Esophagus muscularis mucosa (tissue), 4 donors: ENCODE measurements at places on chromosomes 1 and 21. TPM values are rescaled to one million over a fixed set of nuclear protein-coding genes. Genes with fewer than 3 reads are reported as not detected.

GRCh38 chr1:115214098-115214497, 124.0 kb downstream of the NGF start:
- H3K4me3 ChIP-seq, result no peak overlapping the region
- no peak overlapping the region for H3K27ac ChIP-seq
- DNase-seq, result peak; percentile 68
- H3K36me3 ChIP-seq, result no peaks in the 10 kb centered on the region

CFAP107 gene
- not detected for total RNA-seq

PYGO2 gene
- 20.3 TPM for total RNA-seq

DNA sequence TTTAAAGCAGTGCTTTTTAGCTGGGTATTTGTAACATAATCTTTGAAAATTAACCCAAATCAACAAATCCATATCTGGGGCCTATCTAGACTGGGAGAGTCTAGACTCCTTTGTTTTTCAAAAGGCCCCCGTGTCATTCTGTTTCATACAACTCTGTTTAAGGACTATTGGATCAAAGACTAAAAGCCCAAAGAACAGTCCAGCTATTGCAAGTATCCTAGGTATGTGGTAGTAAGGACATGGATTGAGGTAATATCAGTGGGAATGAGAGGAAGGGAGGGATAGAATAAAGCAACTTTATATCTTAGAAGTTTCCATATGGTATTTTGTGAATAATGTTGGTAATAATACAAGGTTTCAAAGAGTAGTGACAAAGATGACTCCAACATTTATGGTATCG, 18.2 kb downstream of the KIF1B start:
- H3K4me3 ChIP-seq, result no peak overlapping the region
- peaks cover 41% of the 10 kb centered on the region for H3K4me1 ChIP-seq
- no peak overlapping the region for H3K27ac ChIP-seq
- no peaks in the 10 kb centered on the region for H3K27me3 ChIP-seq
- DNase-seq, result no peak

TLR5 gene
- 8.3 TPM for total RNA-seq

SLFNL1 gene
- total RNA-seq, result 0.52 TPM

DNA sequence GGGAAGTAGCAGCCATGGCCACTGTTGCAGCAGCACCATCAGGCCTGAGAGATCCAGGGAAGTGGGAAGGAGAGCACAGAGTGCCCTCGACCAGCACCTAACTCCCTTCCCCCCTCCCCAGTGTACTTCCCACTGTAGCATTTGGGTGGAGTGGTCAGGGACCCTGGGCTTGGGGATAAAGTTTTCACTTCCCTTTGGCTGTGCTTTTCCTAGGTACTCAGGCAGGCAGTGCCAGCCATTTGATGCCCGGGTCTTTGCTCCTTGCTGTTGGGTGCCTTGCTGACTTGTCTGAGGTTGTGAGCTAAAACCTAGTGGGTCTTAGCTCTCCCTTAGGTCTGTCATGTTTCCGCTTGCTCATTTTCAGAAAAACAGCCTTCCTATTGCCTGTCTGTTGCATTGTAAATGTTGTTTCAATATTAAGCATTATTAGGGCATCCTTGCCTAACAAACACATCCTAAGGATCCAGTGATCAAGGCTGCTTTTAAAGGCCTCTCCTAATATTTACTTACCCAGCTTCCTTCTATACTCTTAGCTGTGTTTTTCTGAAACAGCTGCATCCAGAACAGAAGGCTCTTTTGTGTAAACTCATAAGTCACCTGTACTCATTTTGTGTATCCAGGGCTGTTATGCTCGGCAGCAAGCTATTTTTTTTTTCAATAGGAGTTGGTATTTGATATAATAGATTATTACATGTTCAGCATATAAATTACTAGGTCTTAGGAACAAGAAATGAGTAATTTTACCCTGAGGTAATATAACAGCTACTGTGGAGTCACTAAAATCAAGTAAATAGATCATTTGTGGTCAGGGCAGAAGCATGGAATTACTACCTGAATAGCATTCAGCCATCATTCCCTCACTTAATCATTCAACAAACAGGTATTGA, 418.6 kb upstream of the PROX1 start:
- no peak overlapping the region for H3K4me3 ChIP-seq
- H3K27me3 ChIP-seq, result no peaks in the 10 kb centered on the region
- no peak overlapping the region for H3K27ac ChIP-seq
- peak; percentile 14 for DNase-seq
- no peaks in the 10 kb centered on the region for H3K4me1 ChIP-seq

PIGR gene
- total RNA-seq, result 4.2 TPM

GRCh38 chr1:46621930-46622329, 5.3 kb upstream of the MOB3C start:
- H3K4me3 ChIP-seq, result no peak overlapping the region
- DNase-seq, result no peak
- no peaks in the 10 kb centered on the region for H3K27me3 ChIP-seq
- no peak overlapping the region for H3K27ac ChIP-seq

- no peak overlapping the region for H3K27ac ChIP-seq
- no peak for DNase-seq
- peaks cover 11% of the 10 kb centered on the region for H3K4me1 ChIP-seq
- no peak overlapping the region for H3K4me3 ChIP-seq
These were observed 138.0 kb upstream of the TNR start for GRCh38 chr1:175881246-175881976.

DNA sequence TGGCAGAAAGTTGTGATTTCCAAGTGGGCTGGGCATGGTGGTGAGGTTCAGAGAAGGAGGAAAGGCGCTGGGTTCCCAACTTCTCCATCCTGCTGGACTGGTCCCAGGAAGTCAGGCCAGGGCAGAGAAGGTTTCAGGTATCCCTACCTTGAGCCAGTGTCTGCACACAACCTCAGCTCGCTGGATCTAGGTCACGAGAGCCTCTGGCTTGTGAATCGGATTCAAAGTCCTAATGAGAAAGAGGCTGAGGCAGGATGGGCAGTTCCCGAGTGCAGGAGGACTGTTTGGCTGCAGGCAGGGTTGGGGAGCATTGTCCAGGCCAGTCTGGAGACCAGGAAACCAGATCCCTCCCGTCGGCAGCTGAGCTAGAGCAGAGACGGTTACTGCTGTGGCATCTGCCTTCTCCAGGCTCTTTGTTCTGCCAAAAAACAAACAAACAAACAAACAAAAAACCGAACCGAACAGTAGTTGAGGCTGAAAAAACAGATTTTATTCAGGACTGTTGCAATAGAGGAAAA, 19.5 kb upstream of the IGSF21 start:
- no peaks in the 10 kb centered on the region for H3K4me1 ChIP-seq
- H3K4me3 ChIP-seq, result no peak overlapping the region
- no peak for DNase-seq

GRCh38 chr21:42543106-42543847, 29.6 kb downstream of the SLC37A1 start:
- no peak overlapping the region for H3K27ac ChIP-seq
- no peaks in the 10 kb centered on the region for H3K4me1 ChIP-seq
- peaks cover 9% of the 10 kb centered on the region for H3K36me3 ChIP-seq
- no peak for DNase-seq
- H3K27me3 ChIP-seq, result no peaks in the 10 kb centered on the region

AMY1C gene
- total RNA-seq, result not detected

CLIC6 gene
- under 0.01 TPM for total RNA-seq

GRCh38 chr1:157968508-157968907, 24.9 kb upstream of the KIRREL1 start:
- H3K4me1 ChIP-seq, result peaks cover 13% of the 10 kb centered on the region
- no peaks in the 10 kb centered on the region for H3K27me3 ChIP-seq
- no peak overlapping the region for H3K27ac ChIP-seq
- no peak for DNase-seq
- H3K36me3 ChIP-seq, result no peaks in the 10 kb centered on the region

OR2T3 gene
- total RNA-seq, result not detected

GRCh38 chr21:31348188-31348587, 4.1 kb upstream of the TIAM1 start:
- H3K4me3 ChIP-seq, result no peak overlapping the region
- peaks cover 5% of the 10 kb centered on the region for H3K27me3 ChIP-seq
- peaks cover 8% of the 10 kb centered on the region for H3K4me1 ChIP-seq
- no peaks in the 10 kb centered on the region for H3K36me3 ChIP-seq
- DNase-seq, result no peak
- no peak overlapping the region for H3K27ac ChIP-seq
